Body of pancreas (tissue), 4 donors: ENCODE measurements at places on chromosomes 2 and 18.

- peak; percentile 19 for DNase-seq
These were observed 4.3 kb upstream of the ZNF236 start for GRCh38 chr18:76817888-76818611.

DNA sequence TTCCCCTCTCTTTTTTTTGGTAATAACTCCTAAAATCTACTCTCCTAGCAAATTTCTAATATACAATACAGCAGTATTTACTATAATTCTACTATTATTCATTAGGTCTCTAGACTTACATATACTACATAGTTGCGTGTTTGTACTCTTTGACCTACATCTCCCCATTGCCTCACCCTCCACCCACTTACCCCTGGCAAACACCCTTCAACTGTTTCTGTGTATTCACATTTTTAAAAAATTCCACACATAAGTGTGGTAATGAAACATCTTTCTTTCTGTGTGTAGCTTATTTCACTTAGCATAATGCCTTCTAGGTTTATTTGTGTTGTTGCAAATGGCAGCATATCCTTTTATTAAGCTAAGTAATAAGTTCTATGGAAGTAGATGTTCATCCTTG lies 336.0 kb downstream of the CCDC85A start:
- DNase-seq, result no peak

GRCh38 chr2:232588680-232589585 lies 38.4 kb downstream of the EIF4E2 start:
- peak; percentile 81 for DNase-seq

GRCh38 chr2:145910416-145910815 lies 1390.5 kb upstream of the ZEB2 start:
- DNase-seq, result no peak

DNA sequence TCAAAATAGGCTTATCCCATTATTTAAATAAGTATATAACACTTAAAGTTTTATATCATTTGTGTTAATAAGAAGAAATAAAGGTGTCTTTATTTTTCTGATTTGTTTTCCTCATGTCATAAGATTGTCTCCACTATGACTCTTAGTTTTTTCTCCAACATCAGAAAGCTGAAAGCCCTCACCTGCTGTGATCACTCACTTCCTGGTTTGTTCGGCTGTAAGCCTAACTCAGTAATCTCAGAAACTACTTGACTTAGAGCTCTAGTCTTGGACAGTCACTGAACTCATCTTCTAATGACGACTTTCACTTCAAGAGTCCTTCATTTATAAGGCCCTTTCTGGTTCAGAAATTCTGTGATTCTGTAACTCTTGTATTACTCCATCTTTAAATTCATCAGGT lies 311.0 kb downstream of the ZEB2 start:
- DNase-seq, result no peak

DNA sequence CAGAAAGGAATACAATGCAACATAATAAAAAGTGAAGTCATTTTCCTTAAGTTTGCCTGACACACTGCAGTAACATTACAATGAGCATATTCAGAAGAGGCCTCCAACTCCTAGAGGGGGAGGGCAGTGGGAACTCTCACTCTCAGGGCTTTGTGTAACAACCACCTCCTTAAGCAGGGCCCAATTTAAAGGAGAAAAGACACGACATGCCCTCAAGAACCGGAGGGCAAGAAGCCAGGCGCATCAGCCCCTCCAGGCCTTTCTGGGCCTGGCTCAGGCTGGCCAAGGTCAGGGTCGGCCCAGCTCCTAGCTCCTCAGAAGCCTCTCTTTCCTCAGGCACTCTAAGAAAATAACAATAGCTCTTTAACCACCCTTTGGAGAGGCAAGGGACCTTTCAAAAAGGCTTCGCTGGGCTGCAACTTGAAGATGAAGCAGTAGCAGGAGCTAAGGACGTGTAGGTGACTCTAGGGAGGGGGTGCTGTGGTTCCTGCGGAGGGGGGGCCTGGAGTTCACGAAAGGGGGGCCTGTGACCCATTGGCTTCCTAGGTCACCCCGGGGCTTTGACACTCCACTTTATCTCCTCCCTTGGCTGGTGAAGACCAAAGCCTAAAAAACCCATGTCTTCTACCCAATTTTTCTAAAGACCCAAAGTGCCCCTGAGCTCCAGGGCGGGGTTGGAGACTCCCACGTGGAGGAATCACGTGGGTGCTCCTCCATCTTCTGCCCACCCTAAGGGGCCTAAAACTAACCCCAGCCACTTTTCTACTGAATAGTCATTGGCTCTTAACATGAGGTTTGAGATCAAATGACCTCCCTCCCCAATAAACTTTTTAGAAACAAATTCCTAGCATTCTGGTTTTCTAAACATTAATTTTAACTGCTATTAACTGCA lies 13.3 kb downstream of the SERTAD2 start:
- DNase-seq, result no peak

- DNase-seq, result no peak
These were observed 562 bp downstream of the TWSG1 start for GRCh38 chr18:9334973-9335696.

GRCh38 chr2:149858216-149858615 lies 270.6 kb upstream of the MMADHC start:
- DNase-seq, result no peak

GRCh38 chr2:54370405-54371104 lies 85.6 kb upstream of the SPTBN1 start:
- DNase-seq, result no peak

- no peak for DNase-seq
These were observed 66.0 kb downstream of the TTC32 start for GRCh38 chr2:19835781-19836281.

DNA sequence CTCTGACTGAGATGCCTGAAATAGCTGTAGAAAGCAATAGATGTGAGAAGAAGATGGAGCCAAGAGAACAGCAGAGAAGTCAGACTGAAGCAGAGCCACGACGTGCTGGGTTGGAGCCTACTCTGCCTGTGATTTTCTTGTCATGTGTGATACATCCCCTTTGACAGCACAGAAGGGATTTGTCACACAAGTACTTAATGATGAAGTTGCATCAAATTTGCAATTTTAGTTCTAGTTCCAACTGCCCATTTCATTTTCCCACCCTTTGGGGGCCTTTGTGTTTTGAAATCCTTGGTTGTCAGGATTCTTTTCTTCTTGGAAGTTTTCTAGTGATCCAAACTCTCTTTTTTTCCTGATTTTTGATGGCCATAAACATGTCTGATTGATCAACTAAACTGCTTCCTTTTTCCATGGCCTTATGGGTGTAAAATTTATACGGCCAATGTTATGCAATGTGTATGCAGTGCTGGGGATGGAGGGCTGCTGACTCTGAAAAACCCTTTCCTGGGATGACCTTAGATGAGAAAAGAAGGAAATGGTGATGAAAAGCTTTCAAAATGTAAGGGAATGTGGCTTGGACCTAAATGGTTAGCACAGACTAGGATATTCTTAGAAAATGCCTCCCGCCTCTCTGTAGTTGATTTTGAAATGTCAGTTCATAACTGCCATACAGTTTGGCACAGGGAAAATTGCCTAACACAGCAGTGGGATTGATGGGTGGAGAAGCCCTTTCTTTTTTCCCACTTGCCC lies 9.6 kb upstream of the B3GNT2 start:
- DNase-seq, result peak; percentile 19

DNA sequence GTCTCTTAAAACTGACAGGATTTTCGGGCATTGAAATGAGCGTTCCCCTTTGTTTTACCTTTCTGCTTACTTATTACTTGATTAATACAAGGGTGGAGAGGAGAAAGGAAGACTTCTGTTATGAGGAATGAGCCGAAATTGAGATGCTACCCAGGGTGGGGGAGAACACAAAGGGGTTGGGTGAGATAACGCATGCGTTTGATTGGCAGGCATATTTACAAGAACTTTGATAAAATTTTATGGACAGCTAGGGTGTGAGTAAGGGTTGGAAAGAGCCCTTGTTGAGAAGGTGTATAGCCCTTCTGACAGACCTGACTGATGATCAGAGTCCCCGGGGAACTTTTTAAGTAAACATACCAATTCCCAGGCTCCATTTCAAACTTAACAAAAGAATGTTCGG lies 1.8 kb downstream of the RNF138 start:
- no peak for DNase-seq

DNA sequence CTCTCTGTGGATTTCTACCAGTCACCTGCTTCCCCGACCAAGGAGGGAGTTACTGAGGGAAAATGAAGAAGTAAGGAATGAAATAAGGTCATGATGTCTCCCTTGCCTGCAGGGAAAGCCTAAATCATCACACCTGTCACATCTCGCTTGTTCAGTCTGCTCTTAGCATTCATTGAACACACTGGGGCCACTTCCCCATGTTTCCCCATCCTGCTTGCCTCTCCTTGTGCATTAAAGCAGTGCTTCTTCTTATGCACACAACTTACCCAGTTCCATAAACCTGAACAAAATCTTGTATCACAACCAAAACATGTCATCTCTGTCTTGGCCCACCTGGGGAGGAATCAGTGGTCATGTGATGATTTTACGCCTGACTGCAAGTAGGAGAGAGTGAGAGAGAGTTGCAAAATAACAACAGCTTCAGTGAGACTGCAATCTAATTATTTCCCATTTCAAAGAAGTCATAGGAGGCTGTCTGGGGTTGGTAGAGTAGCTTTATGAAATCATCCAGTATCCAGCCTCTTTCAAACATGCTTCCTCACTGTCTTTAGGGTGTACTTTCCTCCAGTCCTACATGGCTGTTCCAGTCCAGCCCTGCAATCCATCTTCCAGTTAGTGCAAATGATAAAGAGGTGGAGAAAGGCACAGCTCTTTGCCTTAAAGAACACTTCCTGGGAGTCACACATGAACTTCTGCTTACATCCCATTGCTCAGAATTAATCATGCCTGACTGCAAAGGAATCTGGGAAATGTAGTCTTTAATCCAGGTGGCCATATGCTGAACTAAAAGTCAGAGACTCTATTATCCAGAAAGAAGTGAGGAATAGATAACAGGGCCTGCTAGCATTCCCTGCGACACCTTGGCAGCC lies 220.1 kb downstream of the HAUS1 start:
- DNase-seq, result no peak

DNA sequence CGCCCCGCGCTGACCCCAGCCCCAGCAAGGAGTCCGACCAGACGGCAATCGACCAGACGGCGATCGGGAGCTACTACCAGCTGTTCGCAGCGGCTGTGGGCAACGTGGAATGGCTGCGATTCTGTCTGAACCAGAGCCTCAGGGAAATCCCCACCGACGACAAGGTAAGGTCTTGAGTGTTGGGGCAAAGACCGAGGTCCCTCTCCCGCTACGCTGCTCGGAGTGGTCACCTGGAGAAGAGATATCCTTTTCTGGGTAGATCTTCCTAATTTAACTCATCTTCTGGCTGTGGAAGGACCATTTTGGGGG lies 704 bp downstream of the ANKRD53 start:
- no peak for DNase-seq

DNA sequence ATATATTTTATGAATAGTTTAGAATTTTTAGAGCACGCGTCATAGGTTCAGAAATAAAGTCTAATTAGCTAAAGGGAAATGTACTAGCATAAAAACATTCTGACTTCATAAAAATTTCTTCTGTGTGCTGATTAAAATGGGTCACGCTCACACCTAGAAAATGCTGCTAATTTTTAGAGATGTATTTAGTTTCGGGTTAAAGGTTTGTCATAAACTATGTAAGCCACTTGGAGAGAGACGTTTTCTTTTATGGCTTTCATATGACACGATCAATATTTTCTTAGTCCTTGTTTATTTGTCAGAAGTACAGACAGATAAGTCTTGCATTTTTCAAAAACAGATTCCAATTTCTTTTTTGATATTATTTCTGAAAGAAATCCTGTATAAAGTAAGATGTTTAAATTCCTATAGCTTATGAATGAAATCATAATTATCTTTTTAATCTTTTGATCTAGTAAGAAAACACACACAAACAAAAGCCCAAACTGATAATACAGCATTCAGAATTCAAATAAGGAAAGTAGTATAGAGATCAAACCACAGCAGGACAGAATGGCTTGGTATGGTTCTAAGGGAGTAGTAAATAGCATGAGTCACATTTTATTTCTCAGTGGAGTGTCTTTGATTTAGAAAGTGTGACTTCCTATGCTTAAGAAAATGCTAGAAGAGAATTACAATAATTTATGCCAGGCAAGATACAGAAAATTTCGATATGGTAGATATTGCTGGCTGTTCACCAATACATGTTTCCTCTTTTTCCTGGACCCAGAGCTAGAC lies 236.6 kb downstream of the GPD2 start:
- no peak for DNase-seq

GRCh38 chr2:118808429-118808809 lies 39.0 kb downstream of the EN1 start:
- no peak for DNase-seq

GRCh38 chr2:219784178-219784577 lies 156.7 kb downstream of the SLC4A3 start:
- no peak for DNase-seq
